ENCODE measurements at places on chromosomes 7 and 10.

DNA sequence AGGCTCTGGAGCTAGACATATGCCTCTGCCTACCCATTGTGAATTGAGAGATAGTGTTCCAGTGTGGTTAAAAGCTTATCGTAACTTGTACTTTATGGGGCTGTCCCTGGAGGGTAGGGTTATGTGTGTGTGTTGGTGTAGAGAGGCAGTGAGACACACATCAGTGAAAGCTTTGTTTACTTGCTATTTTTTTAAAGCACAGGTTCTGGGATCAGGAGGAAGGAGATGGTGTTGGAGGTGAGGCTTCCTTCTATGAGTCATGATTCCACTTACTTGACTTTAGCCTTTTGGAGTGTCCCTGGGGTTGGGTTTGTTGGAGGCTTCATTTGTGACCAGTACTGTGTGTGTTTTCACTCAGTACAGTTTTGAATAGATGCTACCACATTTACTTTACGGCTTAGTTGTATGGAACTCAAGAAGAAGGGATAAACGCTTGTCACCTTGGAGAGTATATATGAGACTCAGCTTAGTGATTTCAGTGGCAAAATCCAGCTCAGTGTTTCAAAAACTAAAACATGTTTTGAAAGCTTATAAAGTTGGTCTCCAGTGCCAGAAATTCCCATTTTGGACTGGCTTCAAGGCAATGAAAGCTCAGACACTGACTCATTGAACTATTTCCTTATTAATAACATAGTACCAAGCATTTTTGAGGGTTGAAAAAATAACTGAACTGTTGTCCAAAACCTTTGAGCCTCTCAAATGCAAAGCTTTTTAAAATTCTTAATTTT lies 106.2 kb downstream of the PLXDC2 start:
- no peak for DNase-seq

DNA sequence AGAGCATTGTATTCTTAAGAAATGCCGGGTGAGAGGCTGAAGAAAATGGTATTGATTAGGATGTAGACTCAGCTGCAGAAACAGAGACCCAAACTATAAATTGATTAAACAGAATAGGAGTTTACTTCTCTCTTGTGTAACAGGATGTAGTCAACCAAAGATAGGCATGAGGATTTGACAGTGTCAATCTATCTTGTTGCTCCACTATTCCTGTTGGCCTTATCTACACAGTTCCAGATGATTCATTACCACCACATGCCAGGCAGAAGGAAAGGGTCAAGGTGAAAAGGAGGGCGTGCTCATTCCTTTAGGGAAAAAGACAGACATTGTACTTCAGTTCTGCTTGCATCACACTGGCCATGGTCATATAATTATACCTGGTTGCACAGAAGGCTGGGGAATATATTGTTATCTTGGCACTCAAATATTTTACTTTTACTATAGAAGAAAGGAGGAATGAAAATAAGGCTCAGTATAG lies 11.9 kb upstream of the DMTF1 start:
- no peak for DNase-seq

DNA sequence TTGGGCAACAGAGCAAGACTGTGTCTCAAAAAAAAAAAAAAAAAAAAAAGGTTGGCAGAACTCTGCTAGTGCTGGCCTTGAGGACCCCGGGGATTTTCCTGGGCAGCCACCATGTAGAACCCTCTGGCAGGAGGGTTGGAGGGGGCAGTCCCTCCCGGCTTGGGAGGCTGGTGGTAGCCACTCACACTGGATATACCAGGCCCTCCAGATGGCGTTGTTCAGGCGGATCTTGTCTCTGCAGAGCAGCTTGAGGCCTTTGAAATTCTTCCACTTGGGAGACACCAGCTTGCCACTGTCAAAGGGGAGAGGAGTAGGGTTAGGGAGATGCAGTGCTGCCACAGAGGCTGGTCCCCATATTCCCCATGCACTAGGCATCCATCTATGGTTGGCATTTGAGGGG lies 8.4 kb downstream of the MLXIPL start:
- no peak for DNase-seq

DNA sequence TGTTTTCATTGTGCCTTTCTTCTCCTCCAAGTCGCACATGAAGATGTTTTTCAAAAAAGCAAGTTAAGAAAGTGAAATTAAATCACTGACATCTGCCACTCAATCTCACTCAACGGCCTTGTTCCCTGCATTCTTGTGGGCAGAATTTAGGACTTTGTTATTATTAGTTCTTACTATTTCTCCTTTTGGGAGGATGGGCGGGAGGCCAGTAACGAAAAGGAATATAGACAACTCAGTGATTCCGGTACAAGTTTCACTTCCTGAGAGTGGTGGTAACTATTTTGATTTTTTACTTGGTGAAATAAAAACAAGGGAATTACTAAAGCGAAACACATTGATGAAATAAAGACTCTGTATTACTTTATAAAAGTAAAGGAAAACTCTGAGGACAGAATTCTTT lies 231.9 kb upstream of the HABP2 start:
- no peak for DNase-seq

DNA sequence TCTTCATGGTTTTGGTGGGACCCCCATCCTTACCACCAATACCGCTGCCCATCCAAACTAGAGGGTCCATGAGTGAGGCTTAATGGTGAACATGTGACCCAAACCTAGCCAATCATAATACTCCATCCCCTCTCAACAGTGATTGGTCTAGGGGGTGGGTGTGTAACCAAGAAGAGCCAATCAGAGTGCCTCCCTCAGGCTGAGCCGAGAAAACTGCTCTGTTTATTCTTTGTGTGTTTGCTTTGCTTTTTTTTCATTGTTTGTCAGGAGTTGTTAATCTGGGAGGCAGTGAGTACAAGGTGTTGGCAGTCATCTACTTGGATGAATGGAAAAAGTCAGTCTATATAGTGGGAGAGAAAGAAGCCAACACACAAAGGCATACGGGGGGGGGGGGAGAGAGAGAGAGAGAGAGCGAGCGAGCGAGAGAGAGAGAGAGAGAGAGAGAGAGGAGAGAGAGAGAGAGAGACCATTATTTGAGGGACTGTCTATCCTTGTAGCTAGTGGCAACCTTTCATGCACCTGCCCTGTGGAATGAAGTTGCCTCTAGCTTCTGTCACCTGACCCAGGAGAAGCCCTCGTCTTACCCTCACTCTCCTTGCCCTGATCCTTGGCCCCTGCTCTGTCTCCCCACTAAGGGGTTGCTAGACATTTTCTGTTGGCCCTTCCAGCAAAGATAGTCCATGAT lies 441.7 kb downstream of the TYW1 start:
- no peak for DNase-seq

DNA sequence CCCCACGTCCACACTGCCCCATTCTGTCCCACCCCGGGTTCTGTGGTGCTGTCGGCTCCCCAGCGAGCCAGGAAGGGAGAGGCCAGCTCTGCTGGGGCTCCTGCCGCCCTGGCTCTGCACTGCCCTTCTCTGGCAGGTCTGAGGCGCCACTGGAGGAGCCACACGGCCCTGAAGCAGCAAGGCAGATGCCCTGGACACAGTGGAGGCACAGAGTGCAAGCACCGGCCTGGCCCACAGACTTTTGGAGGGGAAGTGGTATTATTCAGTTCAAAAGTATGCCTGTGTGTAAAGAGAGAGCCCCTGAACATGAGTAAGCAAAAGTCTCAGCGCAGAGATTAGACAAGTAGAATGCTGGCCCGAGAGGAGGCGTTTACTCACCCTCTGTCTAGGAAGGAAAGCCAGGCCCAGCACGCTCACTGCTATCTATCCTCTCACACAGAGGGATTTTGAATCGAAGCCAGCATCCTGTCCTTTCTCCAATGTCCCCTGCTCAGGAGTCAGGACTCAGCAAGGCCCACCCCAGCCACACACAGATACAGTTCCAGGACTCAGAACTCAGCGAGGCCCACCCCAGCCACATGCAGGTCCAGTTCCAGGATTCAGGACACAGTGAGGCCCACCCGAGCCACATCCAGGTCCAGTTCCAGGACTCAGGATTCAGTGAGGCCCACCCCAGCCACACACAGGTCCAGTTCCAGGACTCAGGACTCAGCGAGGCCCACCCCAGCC lies 115.0 kb downstream of the EGFR start:
- no peak for DNase-seq

DNA sequence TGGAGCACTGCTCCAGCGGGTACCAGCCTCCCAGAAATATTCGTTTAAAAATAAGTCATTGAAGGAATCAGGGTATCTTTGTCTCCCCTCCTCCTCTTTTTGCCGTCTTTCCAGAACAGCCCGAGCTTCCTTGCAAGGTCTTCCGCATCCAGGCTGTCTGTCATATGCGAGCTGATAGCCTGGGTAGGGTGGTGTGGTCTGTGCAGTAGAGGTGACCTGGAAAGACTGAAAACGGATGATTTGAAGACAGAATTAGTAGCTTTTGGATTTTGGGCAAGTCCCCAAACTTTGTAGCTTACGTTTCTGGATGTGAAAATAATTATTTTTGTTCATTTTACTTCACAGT lies 480 bp downstream of the VPS50 start:
- no peak for DNase-seq

DNA sequence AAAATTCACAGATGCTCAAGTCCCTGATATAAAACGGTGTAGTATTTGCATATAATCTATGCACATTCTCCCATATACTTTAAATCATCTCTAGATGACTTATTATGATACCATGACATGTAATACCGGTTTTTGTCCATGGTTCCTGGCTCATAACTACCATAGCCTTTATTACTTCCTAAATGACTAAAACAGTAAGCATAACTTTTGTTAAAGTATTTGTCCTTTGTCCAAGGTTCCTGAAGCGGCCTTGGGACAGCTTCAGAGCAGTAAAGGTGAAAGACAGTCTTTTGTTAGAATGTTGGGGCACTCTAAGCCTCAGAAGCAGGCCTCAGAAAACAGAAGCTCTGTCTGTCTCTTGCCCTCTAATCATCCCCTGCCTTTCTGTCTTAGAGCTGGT lies 4.0 kb downstream of the CRCP start:
- no peak for DNase-seq

GRCh38 chr10:84196083-84196482 lies 1.7 kb downstream of the CDHR1 start:
- DNase-seq = no peak

DNA sequence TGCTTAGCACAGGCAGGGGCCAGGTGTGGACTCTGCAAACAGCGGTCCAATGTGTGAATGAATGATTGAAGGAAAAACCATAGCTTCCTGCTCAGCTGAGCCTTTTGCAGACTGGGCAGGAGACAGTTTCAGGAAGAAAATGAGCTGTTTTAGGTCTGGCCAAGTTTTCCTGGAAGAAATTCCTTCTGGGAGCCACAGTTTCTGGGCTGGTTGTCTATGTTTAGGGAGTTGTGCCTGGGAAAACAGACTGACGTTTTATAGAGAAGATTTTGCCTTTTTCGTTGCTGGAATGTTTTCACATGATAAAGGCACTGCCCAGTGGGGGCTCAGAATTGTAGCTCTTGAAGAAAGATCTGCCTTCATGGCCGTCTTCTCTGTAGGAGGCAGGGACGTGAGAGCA lies 255.1 kb downstream of the CCSER2 start:
- no peak for DNase-seq

GRCh38 chr10:35784751-35785150 lies 142.7 kb upstream of the FZD8 start:
- DNase-seq = no peak

DNA sequence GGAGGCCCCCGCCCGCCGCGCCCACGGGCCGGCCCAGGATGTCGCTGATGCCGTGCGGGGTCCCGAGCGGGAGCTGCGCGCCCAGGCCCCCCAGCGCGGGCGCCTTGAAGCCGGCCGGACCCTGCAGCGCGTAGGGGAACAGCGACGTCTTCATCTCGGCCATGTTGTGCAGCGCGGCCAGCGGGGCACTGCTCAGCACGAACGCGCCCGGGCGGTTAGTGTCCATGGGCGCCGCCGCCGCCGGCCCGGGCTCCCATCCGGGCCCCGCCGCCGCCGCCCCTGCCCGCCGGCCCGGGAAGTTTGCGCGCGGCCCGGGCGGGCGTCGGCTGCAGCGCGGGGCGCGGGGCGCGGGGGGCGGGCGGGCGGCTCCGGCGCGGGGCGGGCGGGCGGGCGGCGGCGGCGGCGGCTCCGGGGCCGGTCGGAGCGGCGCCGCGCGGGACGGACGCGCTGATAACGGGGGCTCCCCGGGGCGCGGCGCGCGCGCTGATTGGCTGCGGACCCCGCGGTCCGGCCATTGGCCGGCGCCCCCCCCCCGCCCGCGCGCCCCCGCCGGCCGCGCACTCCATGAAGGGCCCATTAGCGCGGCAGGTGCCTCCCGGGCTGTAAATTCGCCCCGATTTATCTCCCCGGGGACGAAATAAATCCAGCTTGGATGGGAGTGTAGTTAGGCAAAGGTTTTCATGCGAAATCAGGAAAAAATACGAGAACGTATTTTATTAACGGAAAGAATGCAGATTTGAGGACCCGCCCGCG lies at the start of gene NKX6-2:
NKX6-2 (minus strand) TSS at position 425 of the 753 bp plus-strand sequence; CDS start at position 226, 199 bp downstream.
- DNase-seq = no peak

- no peak for DNase-seq
These were observed 2.1 kb downstream of the CADPS2 start for GRCh38 chr7:122884186-122884585.

GRCh38 chr10:69408318-69409175 lies 8.2 kb downstream of the TACR2 start:
- DNase-seq = peak; percentile 86

GRCh38 chr10:109067031-109067430 lies 856.3 kb downstream of the XPNPEP1 start:
- DNase-seq = no peak

DNA sequence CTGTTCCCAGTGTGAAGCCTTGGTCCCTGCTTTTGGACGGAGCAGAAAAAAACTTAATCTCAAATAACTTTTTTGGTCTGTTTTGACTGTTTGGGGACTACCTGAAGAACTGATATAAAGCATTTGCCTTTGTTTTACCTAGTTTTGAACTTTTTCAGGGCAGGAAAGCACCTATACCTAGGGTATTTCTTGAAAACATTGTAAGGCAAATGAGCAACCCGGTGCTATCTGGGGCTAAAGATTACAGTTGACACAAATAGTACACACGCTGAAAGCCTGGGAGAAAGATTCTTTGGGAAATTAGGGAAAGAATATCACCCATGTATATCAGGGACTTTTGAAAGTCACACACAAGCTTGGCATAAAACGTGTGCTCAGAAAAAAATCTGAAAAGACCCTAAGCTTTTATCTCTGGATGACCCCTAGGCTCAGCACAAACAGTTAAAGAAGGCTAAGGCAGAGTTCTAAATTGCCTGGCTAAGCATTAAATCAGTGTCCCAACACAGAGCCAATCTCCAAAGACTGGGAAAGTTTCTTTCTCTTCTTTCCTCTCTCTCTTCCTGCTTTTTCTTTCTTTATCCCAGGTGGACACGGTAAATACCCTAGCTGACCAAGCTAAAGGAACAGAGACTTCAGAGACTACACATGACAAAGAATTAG lies 389.8 kb downstream of the SH2D4B start:
- no peak for DNase-seq

- DNase-seq = no peak
These were observed 123.4 kb downstream of the CUX1 start for GRCh38 chr7:101940830-101941229.

DNA sequence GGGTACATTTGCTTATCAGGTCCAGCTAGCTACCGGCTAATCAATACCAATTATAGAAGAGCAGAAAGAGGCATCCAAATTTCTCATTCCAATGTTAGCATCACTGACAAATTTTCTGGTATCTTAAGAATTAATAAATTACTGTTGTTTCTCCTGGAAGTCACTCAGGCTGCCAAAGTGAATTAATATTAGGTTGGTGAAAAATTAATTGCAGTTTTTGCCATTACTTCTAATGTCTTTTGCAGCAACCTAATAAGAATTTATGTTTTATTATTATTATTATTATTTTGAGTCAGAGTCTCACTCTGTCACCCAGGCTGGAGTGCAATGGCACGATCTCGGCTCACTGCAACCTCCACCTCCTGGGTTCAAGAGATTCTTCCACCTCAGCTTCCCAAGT lies 979.9 kb downstream of the TYW1 start:
- no peak for DNase-seq

- DNase-seq = no peak
These were observed 177.7 kb downstream of the PRKCQ start for GRCh38 chr10:6402349-6402709.
